Activated T-helper 2 cell treated with anti-CD3 and anti-CD28 coated beads, Interferon-gamma antibody, Interleukin-2, Interleukin-4, amounts not matched to agents 10 μg/mL and 5 μg/mL and 100 μg/mL, durations not matched to agents 14 hours and 24 hours and 36 hours (primary cell): ENCODE measurements at places on chromosomes 5 and 9.

DNA sequence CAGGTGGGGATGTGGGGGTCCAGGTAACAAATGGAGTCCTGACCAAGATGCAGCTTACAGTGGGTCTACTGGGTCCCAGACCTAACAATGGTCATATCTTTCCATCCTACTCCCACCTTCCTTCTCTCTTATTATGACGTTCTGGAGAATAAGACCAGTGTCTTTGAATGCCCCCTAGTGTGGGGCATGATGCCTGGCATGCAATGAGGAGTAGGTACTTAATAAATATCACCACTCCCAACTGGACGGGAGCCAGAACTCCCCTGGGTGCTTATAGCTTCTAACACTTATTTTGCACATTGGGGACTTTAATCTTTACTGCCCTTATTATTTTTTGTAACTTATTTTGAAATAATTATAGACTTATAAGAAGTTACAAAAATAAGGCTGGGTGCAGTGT is 98.2 kb downstream of the NDFIP1 start:
- DNase-seq = no peak

GRCh38 chr9:94829380-94830070 is 103.0 kb downstream of the AOPEP start:
- no peak for DNase-seq

- DNase-seq = no peak
Measured at GRCh38 chr9:118975736-118976135, 393.5 kb downstream of the BRINP1 start.

- DNase-seq = no peak
Measured at GRCh38 chr5:107023732-107024131, 647.0 kb downstream of the EFNA5 start.

DNA sequence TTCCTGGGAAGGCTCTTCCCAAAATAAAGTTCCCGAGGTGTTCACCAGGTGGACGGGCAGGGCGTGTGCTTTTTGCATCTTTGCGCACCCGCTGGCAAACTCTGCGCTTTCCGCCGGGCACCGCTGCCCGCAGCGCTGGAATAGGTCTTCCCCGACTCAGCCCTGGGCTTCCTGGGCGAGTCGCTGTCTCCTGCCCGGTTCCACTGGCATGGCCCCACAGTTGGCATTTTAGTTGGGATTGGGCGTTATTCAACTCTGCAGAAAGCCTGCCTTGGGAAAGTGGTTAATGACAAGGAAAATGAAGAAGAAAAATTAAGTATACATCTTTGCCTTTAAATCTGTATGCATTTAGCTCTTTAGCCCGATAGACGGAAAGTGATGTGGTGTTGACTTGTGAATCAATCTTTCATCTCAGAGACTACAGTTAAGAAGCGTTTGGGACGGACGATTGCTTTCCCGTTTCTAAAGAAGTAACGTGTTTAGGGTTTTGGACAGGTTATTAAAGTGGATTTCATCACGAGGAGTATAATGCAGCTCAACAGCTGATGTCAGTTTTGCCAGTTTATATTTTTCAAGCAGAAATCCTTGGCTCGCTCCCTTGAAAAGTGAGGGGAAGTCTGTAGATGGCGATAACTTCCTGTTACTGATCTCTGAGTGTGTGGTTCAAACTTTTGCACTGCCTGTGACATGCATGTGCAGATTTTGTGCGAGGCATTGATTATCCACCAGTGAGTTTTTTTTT is 946 bp downstream of the ADCY2 start:
- DNase-seq = no peak

DNA sequence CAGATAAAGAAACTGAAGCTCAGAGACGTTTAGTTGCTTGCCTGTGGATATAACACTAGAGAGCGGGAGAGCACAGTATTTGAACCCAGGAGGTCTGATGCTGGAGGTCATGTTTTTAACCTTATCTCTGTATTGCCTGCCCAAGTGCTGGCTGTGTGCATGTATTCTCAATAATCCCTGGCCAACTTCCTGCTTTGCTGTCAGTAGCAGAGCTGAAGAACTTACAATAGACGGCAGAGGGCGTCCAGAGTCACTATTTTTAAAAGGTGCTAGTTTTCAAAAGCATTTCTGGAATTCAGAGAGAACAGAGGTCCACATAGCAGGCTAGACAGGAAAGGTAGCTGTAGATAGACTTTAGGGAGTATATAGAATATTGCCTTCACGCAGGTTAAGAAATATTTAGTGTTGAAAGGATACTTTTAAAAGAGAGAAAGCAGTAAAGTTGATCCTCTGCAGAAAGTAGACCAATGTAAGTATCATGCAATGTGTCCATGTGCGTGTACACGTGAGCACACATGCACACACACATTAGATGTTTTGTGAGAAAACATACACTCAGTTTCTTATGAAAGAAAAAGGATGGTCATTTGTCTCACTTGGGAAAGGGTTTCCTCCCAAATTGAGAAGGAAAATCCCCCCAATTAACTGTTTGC is 46.3 kb downstream of the PTCD2 start:
- peak; percentile 14 for DNase-seq

DNA sequence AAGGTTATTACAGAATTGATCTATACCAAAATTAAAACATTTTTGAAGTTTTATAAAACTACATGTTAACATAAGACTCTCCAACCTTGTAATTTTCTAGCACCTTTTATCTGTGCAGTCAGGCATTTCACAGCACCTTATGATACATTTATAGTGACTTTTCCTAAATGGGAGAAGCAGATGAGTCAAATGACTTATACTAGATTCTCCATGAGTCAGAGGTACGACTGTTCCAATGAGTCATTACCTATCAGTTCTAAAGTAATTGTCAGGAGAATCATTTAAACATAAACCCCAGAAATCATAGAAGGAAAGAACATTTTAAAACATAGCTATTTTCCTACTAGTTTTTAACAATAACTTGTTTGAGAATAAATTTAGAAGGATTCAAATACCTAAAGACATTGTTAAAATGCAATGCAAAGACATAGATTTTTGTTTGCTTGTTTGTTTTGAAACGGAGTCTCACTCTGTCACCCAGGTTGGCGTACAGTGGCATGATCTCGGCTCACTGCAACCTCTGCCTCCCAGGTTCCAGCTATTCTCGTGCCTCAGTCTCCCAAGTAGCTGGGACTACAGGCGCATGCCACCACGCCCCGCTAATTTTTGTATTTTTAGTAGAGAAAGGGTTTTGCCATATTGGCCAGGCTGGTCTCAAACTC is 34.7 kb upstream of the DMXL1 start:
- DNase-seq = no peak

- DNase-seq = no peak
Measured at GRCh38 chr9:37309136-37309535, 113.4 kb upstream of the GRHPR start.

- DNase-seq = no peak
Measured at GRCh38 chr9:127122176-127123063, at the start of gene ANGPTL2. Gene ANGPTL2, minus strand, starts transcription at chr9:127122635. Its CDS starts 13,904 bp downstream, at chr9:127108731.

GRCh38 chr9:130143958-130144366 is 28.2 kb upstream of the NCS1 start:
- DNase-seq = no peak

DNA sequence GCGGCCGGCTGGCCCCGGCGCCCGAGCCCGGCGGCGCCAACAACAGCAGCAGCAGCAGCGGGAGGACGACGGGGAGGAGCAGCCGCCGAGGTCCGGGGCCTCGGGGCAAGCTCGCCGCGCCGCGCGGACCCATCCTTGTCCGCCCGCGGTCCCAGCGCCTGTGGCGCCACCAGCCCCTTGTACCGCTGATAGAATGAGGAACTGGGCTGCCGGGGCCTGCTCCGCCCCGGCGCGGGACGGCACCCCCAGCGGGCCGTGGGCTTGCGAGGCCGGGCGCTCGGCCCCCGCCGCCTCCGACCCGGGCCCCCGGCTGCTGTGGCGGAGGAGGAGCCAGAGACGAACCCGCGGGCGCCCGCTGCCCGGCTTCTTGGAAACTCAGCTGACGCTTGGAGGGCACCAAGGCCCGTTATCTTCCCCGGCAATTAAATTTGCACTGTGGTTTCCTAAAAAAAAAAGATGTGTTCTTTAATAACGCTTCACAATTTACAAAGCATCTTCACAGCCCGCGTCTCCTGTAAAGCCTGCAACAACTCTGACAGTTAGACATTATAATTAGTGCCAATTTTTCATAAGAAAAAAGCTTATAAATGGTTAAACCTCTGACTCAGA is at the start of gene ARSB:
TSS of gene ARSB (minus strand) at position 195 of the 609 bp plus-strand sequence. CDS start at position 133, 62 bp downstream.
- peak; percentile 47 for DNase-seq

- DNase-seq = no peak
Measured at GRCh38 chr9:37953775-37954437, 50.0 kb upstream of the SLC25A51 start.

GRCh38 chr5:98401656-98402055 is 371.8 kb upstream of the RGMB start:
- DNase-seq = no peak

GRCh38 chr5:148951612-148952011 is 111.2 kb downstream of the SH3TC2 start:
- no peak for DNase-seq

DNA sequence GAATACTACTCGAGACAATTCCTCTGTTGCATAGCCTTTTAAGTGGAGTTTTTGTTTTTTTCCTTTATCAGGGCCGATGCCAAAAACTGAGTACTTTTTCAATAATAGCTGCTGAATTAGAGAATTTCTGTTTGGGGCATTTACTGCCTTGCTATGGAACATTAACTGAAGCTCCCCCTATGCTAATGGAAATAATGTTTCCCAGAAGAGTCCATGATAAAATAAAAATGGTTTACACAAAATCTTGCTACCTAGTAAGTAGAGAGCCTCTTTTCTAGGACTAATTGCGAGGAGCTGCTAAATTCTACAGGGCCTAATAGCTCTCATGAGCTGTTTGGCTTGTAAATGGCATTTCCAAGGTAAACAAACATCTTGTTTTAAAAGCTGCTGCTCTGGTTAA is 128.2 kb upstream of the MYO10 start:
- no peak for DNase-seq

- no peak for DNase-seq
Measured at GRCh38 chr9:115030006-115030405, 88.0 kb downstream of the TNC start.

GRCh38 chr5:32270946-32271345 is 41.8 kb downstream of the MTMR12 start:
- DNase-seq = no peak

- no peak for DNase-seq
Measured at GRCh38 chr5:133467826-133468463, 144.4 kb downstream of the FSTL4 start.

GRCh38 chr5:143177263-143177983 is 226.1 kb downstream of the NR3C1 start:
- DNase-seq = no peak

- no peak for DNase-seq
Measured at GRCh38 chr9:86997156-86997555, 49.9 kb upstream of the GAS1 start.

GRCh38 chr9:6144947-6145346 is 70.7 kb upstream of the IL33 start:
- DNase-seq = no peak

DNA sequence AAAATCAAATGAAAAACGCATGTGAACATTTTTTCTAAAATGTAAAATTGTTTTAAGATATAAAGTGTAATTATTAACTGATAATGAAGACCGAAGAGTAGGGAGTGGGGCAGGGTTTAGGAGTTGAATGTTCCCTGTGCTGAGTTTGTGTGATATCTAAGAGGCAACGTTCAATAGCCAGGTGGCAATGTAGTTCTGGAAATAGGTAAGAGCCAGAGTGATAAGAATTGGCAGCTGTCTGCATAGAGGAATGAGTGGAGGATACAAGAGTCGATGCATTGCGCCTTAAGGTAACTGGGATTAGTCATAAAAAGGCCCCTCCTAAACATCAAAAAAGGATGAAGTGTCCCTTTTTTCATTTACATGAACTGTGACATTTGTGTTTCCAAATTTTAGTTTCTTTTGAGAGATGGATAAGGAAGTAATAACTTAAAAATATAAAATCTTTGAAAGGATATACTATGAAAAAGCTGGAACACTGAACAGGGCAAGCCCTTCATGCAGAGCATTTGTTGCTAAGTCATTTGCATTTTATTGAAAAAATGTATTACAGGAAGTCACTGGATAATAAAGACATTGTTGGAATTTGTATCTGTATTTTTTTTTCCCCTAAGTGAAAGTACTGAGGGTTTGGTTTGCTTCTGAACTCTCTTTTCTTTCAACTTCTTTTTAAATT is 659.3 kb downstream of the ACTL7B start:
- no peak for DNase-seq

DNA sequence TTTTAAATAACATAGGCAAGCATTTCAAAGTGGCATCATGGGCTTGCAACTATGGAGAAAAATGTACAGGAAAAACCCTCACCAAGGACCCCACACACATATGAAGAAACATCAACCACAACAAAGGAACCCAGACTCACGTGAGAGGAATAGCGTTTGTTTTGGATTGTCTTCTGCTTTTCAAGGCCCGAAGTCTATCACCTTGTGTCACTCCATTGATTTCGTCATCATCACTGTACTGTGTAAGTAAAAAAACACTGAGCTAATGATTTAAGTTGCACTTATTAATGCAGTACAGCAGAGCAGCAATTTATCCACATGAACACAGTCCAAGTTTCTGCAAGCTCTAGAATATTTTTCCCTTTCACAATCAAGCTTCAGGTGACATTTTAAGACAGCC is 72.4 kb downstream of the HABP4 start:
- DNase-seq = no peak

DNA sequence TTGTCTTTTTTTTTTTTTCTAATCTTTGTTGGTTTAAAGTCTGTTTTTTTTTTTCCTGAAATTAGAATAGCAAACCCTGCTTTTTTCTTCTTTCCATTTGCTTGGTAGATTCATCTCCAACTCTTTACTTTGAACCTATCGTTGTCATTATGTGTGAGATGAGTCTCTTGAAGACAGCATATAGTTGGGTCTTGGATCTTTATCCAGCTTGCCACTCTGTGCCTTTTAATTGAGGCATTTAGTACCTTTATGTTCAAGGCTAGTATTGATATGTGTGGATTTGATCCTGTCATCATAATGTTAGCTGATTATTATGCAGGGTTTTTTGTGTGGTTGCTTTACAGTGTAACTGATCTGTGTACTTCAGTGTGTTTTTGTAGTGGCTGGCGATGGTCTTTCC is 383.8 kb downstream of the MAN2A1 start:
- no peak for DNase-seq

DNA sequence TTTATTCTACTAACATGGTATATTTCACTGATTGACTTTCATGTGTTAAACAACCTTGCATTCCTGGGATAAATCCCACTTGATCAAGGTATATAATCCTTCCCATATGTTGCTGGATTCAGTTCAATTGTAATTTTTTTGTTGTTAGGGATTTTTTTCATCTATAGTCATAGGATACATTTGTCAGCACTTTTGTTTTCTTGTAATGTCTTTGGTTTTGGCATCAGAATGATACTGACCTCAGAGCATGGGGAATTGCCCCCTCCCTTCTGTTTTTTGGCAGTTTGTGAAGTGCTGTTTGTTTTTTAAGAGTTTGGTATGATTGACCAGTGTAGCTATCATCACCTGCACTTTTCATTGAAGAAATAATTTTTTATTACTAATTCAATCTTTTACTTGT is 176.8 kb upstream of the RASEF start:
- DNase-seq = no peak
